Right cardiac atrium (tissue), 5 donors: ENCODE measurements at places on chromosomes 6 and 20.

GRCh38 chr6:3052481-3053230 is 15.6 kb upstream of the RIPK1 start:
- DNase-seq = no peak

- DNase-seq = no peak
Observed at GRCh38 chr6:160424256-160424655, 76.1 kb downstream of the SLC22A3 start.

DNA sequence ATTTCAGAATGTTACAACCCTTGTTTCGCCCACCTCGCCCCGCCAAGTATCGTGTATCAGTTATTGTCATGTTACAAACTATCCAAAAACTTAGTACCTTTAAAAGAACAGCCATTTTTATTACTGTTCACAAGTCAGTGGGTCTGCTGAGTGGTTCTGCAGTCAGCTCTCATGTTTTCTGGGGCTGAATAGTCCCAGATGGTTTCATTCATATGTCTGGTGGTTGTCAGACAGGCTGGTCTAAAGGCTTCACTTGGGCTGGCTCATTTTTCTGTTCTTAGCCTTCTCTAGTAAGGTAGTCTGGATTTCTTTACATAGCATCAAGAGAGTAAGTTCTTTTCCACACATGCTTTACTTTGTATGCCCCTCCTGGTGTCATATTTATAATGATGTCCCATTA is 8.6 kb downstream of the ZNF292 start:
- no peak for DNase-seq

DNA sequence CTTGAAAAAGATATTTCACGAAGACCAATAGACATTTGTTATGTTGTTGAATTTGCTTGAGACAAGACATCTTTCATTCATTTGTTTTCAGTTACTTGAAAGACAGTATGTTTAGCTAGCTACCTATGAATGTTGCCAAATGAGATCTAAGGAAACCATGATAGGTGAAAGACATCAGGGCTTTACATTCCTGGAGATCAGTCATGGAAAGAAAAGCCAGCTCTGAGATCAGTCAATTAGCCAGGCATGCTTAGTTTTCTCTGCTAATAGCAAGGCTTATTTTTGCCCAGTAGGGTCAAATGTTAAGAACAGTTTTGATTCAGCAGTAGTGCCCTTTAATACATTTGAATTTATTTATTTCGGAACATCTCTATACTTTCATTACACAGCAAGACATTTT is 116.5 kb upstream of the EDN1 start:
- DNase-seq = no peak

GRCh38 chr6:33633462-33634158 is 12.5 kb downstream of the ITPR3 start:
- DNase-seq = peak; percentile 82

DNA sequence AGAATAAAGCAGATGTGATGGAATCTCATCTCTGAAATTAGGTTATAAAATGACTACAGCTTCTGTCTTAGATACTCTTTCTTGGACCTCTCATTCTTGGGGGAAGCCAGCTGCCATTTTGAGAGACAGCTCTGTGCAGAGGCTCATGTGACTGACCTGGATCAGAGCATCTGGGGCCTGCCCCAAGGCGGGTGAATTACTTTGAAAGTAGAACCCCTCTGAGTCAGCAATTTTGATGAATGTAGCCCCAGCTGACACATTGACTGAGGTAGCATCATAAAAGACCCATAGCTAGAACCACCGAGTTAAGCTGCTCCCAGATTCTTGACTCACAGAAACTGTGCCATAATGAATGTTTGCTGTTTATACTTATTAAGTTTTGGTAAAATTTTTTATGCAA is 124.5 kb downstream of the THEMIS start:
- no peak for DNase-seq

DNA sequence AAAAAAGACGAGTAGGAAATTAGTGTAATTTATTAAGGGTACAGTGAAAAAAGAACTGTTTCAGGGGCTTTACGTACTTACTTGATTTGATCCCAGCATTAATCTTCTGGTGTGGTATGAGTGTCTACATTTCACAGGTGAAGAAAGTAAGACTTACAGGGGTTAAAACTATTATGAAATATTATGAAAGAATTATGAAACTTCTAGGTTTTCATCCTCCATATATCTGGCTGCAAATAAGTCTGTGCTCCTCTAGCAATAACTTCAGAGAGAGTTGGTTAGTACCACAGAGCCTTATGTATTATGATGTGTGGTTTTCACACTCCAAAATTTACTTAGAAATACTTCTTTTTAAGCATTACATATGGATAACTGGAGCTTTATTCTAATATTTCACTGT is 41.9 kb downstream of the ZFAND3 start:
- DNase-seq = no peak

DNA sequence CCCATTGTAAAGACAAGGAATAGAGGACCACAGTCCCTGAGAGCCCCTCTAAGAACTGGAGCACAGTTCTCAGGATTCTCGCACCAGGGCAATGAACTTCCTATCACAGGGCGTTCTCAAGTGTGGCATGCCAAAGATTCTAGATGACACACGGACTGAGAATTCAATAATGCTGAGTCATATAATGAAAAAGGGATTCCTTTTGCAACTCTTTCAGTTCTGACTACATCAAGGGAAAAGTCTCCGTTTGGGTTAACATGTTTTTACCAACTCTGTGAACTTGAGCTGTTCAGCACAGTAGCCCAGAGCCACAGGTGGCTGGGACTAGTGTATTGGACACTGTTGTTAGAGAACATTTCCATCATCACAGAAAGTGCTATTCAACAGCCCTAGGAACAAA is 3.4 kb downstream of the MED20 start:
- no peak for DNase-seq

DNA sequence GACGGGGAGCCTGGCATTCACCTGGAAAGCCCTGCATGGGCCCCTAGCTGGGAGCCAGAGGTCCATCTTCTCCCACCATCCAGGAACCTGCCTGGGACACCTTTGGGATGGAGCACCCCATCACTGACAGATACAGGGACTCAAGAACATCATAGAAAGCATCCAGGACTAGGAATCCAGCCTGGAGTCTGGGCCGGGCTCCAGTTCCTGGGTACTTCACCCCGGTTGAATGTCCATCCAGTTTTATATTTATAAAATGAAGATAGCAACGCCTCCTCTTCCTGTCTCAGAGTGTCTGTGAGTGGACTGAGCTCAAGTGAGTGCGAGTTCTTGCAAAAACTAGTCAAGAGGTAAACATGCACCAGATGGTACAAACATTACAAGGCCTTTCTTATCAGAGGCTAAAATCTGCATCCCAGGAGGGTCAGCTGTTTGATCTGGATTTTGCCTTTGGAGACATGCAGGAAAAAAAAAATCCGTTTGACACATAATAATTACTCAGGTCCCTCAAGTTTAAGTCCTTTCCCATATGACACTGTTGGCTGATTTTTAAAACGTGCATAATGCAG is 27.4 kb downstream of the ZC3H12D start:
- peak; percentile 68 for DNase-seq

- DNase-seq = no peak
Observed at GRCh38 chr6:37582306-37582705, 82.6 kb upstream of the CCDC167 start.

- DNase-seq = no peak
Observed at GRCh38 chr20:22682381-22682780, 98.0 kb upstream of the FOXA2 start.

- DNase-seq = peak; percentile 59
Observed at GRCh38 chr6:111602481-111603011, 3.1 kb downstream of the TRAF3IP2 start.

DNA sequence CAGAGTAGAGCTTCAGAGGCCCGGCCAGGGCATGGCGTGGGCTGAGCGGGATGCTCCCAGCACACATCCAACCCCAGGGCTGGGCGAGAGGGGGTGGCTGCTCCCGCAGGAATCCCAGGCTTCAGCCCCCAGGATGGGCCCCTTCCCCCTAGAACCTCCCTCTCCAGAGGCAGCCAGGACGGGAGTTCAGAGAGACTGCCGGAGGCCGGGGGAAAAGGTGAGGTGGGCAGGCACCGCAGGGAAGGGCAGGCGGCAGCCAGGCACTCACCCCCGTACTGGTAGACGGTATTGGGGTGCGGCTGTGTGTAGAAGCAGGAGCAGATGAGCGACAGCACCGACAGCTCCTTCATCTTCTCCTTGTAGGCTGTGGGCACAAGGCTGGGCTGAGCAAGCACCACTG is 9.3 kb downstream of the STMN3 start:
- DNase-seq = peak; percentile 60

- no peak for DNase-seq
Observed at GRCh38 chr6:165562421-165563090, 100.5 kb downstream of the PDE10A start.

GRCh38 chr6:56314683-56315523 is 67.5 kb upstream of the COL21A1 start:
- no peak for DNase-seq
